Body of pancreas (tissue), 4 donors: ENCODE measurements at places on chromosomes 4 and X.

DNA sequence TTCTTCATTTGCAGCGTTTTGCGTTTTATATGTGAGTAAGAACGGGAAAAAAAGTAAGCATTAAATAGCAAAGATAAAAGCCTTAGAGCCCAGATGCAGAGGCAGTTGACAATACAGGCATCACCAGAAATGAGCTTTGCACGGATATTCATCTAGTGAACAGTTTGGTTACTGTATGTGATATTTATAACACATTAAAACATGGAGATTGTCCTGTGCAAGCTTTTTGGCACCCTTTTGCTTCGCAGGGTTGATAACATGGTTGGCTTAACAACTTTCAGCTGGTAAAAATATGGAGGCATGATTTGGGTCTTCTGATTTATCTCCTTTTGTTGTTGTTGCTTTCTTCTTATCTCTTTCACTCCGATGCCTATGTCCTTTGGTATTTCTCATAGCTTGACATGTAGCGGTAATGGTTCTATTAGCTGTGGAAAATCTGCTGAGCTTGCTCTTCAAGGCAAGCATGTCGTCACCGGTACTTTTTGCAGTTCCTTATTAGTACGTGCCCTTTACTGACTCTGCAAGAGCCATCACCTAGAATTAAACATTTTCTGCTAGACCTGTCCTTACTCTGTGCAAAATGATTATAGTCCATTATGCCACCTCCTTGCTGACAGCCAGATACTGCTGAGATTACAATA lies 102.9 kb downstream of the PCDH7 start:
- no peak for DNase-seq
- no peaks in the 10 kb centered on the region for H3K27me3 ChIP-seq
- H3K36me3 ChIP-seq, result no peaks in the 10 kb centered on the region
- no peaks in the 10 kb centered on the region for H3K4me1 ChIP-seq
- no peak overlapping the region for H3K4me3 ChIP-seq

DNA sequence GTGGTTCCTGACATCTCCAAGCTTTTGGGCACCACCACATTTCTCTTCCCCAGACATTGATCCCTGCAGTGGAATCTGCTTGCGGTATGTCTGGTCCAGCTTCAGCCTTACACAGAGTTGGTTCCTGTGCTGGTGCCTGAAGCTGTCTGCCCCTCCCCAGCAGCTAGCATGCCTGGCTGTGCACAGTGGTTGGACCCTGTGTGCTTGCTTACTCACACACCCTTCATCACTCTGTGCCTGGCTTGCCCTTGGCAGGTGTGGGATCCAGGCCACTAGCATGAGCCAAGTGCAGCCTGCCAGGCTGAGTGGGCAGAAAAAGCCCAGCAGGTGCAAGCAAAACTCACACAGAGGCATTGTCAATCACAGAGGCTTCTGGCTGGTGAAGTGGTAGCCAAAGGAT lies 473.8 kb downstream of the ACTRT1 start:
- no peaks in the 10 kb centered on the region for H3K27me3 ChIP-seq
- DNase-seq, result no peak
- H3K27ac ChIP-seq, result no peak overlapping the region
- H3K36me3 ChIP-seq, result no peaks in the 10 kb centered on the region
- H3K4me3 ChIP-seq, result no peak overlapping the region
- H3K4me1 ChIP-seq, result no peaks in the 10 kb centered on the region

DNA sequence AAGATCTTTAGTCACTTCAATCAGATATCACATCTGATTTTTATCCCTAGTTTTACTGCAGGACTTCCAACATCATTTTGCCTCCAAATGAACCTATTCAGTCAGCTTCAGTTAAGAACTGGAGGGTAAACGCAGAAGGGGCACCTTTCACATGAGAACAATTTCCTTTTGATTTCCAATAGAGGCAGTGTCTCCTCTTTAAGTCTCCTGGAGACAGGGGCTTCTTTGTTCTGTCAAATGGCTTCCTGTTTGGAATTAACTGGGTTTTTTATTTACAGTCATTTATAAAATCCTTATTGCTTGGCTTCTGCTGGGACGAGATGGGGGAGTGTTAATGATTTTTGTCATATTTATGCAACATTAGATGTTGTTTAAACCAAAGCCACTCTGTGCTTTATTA lies 164.0 kb downstream of the STK32B start:
- no peak overlapping the region for H3K4me3 ChIP-seq
- no peaks in the 10 kb centered on the region for H3K27me3 ChIP-seq
- H3K36me3 ChIP-seq, result no peaks in the 10 kb centered on the region
- no peak for DNase-seq
- no peak overlapping the region for H3K27ac ChIP-seq

DNA sequence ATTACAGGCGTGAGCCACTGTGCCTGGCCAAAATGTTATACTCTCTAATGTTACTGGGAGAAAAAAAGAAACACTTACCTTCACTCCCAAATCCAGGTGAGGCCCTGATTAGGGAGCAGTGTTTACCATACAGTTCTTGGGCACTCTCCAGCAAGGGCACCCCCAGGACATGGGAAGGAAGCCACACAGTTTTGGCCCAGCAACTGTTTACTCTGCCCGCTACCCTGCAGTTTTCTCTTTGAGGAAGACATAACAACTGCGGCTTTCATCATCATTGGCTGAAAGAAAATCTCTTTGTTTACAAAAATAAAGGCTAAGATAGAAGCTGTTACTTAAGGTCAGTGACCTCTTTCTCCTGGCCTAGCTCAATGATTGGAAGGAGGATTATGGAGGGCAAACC lies 145.5 kb upstream of the DUSP21 start:
- DNase-seq, result peak; percentile 55
- no peak overlapping the region for H3K4me3 ChIP-seq
- H3K36me3 ChIP-seq, result no peaks in the 10 kb centered on the region
- H3K4me1 ChIP-seq, result peaks cover 17% of the 10 kb centered on the region

GRCh38 chrX:13418126-13419097 lies 98.6 kb upstream of the ATXN3L start:
- no peaks in the 10 kb centered on the region for H3K4me1 ChIP-seq
- no peaks in the 10 kb centered on the region for H3K36me3 ChIP-seq
- H3K27me3 ChIP-seq, result no peaks in the 10 kb centered on the region
- DNase-seq, result no peak

- H3K4me3 ChIP-seq, result no peak overlapping the region
- H3K4me1 ChIP-seq, result no peaks in the 10 kb centered on the region
- no peaks in the 10 kb centered on the region for H3K36me3 ChIP-seq
- DNase-seq, result no peak
- H3K27me3 ChIP-seq, result no peaks in the 10 kb centered on the region
Observed at GRCh38 chrX:78092296-78092695, 11.8 kb upstream of the PGK1 start.

DNA sequence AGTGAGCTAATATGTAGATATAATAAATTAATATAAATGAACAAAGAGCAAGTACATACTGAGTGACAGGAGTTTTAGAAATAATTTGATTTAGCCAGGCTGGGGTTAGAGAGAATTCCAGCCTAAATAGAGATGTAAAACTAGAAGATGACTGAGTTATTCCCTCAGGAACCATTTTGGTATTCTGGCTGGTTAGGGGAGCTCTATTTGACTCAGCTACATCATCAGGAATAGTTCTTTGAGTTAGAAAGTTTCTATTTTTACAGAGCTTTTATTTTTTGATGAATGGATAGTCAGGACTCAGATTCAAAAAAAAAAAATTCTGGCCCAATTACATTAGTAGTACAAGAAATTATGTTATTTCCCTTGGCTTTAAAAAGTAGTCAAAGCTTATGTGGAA lies 180.4 kb upstream of the MID1 start:
- no peak for DNase-seq
- no peak overlapping the region for H3K27ac ChIP-seq
- no peaks in the 10 kb centered on the region for H3K36me3 ChIP-seq
- no peaks in the 10 kb centered on the region for H3K4me1 ChIP-seq
- no peaks in the 10 kb centered on the region for H3K27me3 ChIP-seq

DNA sequence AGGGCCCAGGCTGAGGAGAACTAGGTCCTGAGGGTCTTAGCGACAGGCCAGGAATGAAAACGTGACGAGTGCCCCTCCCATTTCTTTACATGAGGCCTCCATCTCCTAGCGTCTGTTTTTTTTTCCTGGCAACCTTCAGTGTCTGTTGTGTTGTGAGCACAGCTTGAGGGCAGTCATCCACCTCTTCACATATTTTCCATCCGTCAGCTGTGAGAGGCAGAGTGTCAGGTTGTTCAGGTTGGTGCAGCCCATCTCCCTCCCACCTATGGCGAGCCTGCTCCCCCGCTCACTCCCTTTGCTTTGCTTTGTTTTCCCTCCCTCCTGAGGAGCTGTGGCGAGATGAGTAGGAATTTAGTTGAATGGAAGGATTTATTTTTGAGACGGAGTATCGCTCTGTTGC lies 51.7 kb upstream of the CHRNA9 start:
- no peak for DNase-seq
- no peaks in the 10 kb centered on the region for H3K36me3 ChIP-seq

GRCh38 chr4:125140966-125141495 lies 173.7 kb upstream of the FAT4 start:
- H3K36me3 ChIP-seq, result no peaks in the 10 kb centered on the region
- DNase-seq, result no peak
- no peak overlapping the region for H3K4me3 ChIP-seq
- no peaks in the 10 kb centered on the region for H3K27me3 ChIP-seq

DNA sequence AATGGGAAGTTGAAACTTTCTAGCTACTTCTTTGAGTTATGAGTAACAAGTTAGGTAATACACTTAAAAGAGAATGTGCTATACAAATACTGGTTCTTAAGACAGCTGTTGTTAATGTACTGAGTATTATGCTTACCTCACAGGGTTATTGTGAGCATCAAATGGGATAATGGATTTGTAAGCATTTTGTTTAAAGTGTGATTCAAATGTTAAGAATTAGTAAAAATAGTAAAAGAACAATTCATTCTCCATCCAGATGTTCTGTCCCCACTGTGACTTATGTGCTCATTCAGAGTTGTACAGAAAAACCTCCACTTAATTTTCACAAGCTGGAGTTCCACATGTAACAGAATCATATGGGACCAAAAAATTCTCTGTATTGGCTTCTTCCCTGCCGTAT lies 63.6 kb downstream of the AR start:
- H3K4me1 ChIP-seq, result no peaks in the 10 kb centered on the region
- H3K4me3 ChIP-seq, result no peak overlapping the region
- H3K27me3 ChIP-seq, result no peaks in the 10 kb centered on the region
- no peak for DNase-seq

- H3K27me3 ChIP-seq, result no peaks in the 10 kb centered on the region
- H3K27ac ChIP-seq, result no peak overlapping the region
- no peak overlapping the region for H3K4me3 ChIP-seq
- peaks cover 21% of the 10 kb centered on the region for H3K4me1 ChIP-seq
- H3K36me3 ChIP-seq, result no peaks in the 10 kb centered on the region
Observed at GRCh38 chrX:12777670-12778069, 13.5 kb upstream of the PRPS2 start.

DNA sequence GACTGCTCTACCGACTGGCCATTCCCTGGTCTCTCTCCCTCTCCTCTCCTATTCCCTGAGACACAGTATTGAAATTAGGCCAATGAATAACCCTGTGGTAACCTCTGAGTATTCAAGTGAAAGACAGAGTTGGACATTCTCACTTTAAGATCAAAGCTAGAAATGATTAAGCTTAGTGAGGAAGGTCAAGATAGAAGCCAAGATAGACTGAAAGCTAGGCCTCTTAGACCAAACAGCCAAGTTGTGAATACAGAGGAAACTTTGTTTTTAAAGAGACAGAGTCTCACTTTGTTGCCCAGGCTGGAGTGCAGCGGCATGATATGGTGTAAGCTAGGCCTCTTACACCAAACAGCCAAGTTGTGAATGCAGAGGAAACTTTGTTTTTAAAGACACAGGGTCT lies 64.6 kb downstream of the KDM6A start:
- H3K27ac ChIP-seq, result no peak overlapping the region
- H3K27me3 ChIP-seq, result no peaks in the 10 kb centered on the region
- no peak for DNase-seq
- peaks cover 19% of the 10 kb centered on the region for H3K4me1 ChIP-seq
- H3K4me3 ChIP-seq, result no peak overlapping the region
- no peaks in the 10 kb centered on the region for H3K36me3 ChIP-seq

DNA sequence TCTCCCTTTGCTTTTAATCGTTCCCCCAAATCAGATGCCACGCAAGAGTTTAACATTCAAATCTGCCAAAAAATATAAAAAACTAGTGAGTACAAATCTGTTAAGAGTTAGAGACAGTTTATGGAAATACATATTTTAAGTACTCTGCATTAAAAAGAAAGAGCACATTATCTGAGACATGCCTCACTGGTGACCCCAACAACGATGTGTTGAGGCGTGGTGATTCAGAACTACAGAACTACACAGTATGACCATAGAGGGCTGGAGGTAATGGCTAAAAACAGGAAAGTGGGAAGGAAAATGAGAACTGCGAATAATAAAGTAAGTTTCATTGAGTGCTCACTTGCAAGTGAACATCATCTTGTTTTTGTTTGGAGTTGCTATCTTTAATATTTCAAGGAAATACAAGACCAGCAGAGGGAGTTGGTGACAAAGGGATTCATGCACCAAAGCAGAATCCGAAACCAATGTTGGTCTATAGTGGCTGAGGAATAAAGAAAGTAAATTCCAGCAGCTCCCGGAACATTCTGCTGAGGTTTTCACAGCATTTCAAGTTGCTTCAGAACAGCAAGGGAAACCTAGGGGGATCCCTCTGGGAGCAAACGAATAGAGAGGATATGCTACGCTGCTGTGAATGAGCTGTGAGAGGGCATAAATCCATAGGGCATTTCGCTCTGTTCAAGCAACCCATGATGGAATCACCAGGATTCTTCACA lies 92.2 kb downstream of the DCHS2 start:
- H3K36me3 ChIP-seq, result no peaks in the 10 kb centered on the region
- no peak overlapping the region for H3K27ac ChIP-seq
- H3K4me1 ChIP-seq, result no peaks in the 10 kb centered on the region
- peak; percentile 10 for DNase-seq
- H3K27me3 ChIP-seq, result no peaks in the 10 kb centered on the region

DNA sequence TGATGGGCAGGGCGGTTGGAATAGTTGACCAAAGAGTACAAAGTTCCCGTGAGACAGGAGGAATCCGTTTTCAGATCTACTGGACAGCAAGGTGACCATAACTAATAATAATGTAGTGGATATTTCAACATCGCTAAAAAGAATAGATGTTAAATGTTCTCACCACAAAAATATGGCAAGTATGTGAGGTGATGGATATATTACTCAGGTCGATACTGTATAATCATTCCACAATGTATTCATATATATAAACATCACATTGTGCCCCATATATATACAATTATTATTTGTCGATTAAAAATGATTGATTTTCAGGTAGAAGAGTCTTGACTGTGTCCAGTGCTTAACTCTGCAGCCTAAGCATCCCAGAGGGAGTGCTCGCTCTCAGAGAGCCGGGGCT lies 141.6 kb upstream of the TENM3 start:
- DNase-seq, result no peak
- H3K27me3 ChIP-seq, result no peaks in the 10 kb centered on the region
- no peaks in the 10 kb centered on the region for H3K36me3 ChIP-seq
- H3K27ac ChIP-seq, result no peak overlapping the region

DNA sequence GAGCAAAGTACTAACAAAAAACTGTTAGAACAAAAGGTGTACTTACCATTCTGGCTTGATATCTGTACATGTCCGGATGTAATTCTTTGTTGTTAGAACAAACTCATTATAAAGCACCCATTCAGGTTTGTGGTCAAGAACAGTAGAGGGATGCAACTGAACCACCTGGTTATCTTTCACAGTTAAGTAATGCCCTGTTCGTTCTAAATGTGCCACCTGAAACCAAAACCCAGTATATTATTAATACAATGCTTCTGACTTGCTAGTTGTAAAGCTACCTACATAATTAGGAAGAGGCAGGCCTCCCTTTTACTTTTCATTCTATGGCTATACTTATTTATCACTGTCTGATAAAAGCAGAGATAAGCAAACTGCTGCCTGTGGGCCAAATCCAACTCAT lies 54.8 kb downstream of the DHX15 start:
- H3K27ac ChIP-seq, result no peak overlapping the region
- no peaks in the 10 kb centered on the region for H3K4me1 ChIP-seq
- no peaks in the 10 kb centered on the region for H3K27me3 ChIP-seq
- H3K4me3 ChIP-seq, result no peak overlapping the region
- no peak for DNase-seq
